ENCODE measurements at places on chromosomes 16 and 17. TPM values are rescaled to one million over a fixed set of nuclear protein-coding genes. Genes with fewer than 3 reads are reported as not detected.

SLC35G6 gene
- 0.18 TPM for total RNA-seq

LPCAT2 gene
- 5.8 TPM for total RNA-seq

SLC25A11 gene
- total RNA-seq, result 73.7 TPM

KRT12 gene
- not detected for total RNA-seq

- H3K36me3 ChIP-seq, result no peaks in the 10 kb centered on the region
- H3K27me3 ChIP-seq, result no peaks in the 10 kb centered on the region
- H3K4me1 ChIP-seq, result peaks cover 24% of the 10 kb centered on the region
- peak; percentile 24 for DNase-seq
Measured at GRCh38 chr17:12730931-12731521, 58.3 kb upstream of the ARHGAP44 start.

- peaks cover 28% of the 10 kb centered on the region for H3K4me1 ChIP-seq
- H3K27me3 ChIP-seq, result peaks cover 43% of the 10 kb centered on the region
- H3K4me3 ChIP-seq, result peak overlapping the region; percentile 59
- H3K27ac ChIP-seq, result no peak overlapping the region
- no peak for DNase-seq
Measured at GRCh38 chr17:9020096-9020823, 1.1 kb upstream of the NTN1 start.

- no peaks in the 10 kb centered on the region for H3K4me1 ChIP-seq
- no peak overlapping the region for H3K27ac ChIP-seq
- no peaks in the 10 kb centered on the region for H3K27me3 ChIP-seq
- no peak overlapping the region for H3K4me3 ChIP-seq
Measured at GRCh38 chr16:74909665-74910064, 75.3 kb downstream of the WDR59 start.

- H3K4me1 ChIP-seq, result peaks cover 14% of the 10 kb centered on the region
- no peak overlapping the region for H3K27ac ChIP-seq
- H3K36me3 ChIP-seq, result peaks cover 36% of the 10 kb centered on the region
- DNase-seq, result no peak
- H3K27me3 ChIP-seq, result peaks cover 27% of the 10 kb centered on the region
Measured at GRCh38 chr16:30700491-30700890, 1.5 kb downstream of the SRCAP start.

GRCh38 chr16:77277571-77277970 lies 78.4 kb downstream of the SYCE1L start:
- H3K4me3 ChIP-seq, result no peak overlapping the region
- H3K27me3 ChIP-seq, result no peaks in the 10 kb centered on the region
- no peak overlapping the region for H3K27ac ChIP-seq
- no peak for DNase-seq
- no peaks in the 10 kb centered on the region for H3K36me3 ChIP-seq
- H3K4me1 ChIP-seq, result peaks cover 11% of the 10 kb centered on the region

DNA sequence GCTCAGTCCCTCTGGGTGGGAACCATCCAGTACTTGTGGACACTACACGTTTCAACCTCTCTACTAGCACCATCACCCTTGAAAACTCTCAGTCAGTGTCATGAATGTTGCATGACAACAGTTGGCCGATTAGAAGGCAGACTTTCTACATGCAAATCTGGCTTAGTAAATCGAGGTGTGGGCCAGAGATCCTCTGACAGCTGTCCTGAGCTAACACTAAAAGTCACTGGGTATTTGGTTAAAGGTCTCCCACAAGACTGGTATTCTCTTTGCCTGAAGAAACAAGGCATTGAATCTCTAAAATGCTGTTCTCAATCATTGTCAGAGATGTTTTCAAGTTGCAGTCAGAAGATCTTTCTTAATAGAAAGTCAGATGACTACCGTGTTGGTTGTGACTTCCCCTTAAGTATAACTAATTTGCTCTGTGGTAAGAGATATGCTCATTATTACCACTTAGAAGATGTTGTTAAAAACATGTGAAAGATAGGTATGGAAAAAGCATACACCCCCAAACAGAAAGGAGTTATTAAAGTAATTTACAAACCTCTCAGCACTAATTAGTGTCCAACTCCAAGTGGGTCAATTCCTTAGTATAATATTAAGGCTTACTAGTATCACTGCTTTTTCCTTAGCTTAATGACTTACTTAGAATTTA lies 62.3 kb downstream of the WNT3 start:
- no peak overlapping the region for H3K27ac ChIP-seq
- 0 out of 2 replicates have a peak, but pooled peaks cover 2% of the 10 kb centered on the region for H3K36me3 ChIP-seq
- no peak for DNase-seq

- no peaks in the 10 kb centered on the region for H3K27me3 ChIP-seq
- no peak overlapping the region for H3K4me3 ChIP-seq
- no peaks in the 10 kb centered on the region for H3K36me3 ChIP-seq
- DNase-seq, result no peak
- no peak overlapping the region for H3K27ac ChIP-seq
Measured at GRCh38 chr16:3906363-3906762, 25.9 kb upstream of the CREBBP start.

GRCh38 chr16:87303431-87303930 lies 13.7 kb downstream of the C16orf95 start:
- no peak for DNase-seq
- peaks cover 16% of the 10 kb centered on the region for H3K4me1 ChIP-seq
- H3K27ac ChIP-seq, result no peak overlapping the region
- H3K4me3 ChIP-seq, result no peak overlapping the region
- H3K36me3 ChIP-seq, result peaks cover 3% of the 10 kb centered on the region

All from WTC11 (cell line).